Astrocyte (in vitro differentiated cells and primary cell): ENCODE measurements at places on chromosomes 13 and 19. TPM values are rescaled to one million over a fixed set of nuclear protein-coding genes. Genes with fewer than 3 reads are reported as not detected.
A peak's percentile ranks its signal among the peaks of the same experiment; 100 is the strongest.

DNA sequence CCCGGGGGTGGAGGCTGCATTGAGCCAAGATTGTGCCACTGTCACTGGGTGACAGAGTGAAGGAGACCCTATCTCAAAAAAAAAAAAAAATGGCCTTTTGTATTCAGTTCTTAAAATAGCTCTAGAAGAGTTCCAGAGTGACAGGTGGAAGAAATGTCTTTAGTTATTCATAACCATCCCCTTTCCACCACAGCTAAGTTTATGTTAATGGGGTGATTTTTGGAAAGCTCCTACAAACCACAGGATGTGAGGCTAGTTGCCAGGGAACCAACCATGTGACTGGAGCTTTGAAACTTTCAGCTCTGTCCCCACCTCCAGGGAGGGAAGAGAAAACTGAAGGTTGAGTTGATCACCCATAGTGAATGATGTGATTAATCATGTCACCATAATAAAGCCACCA lies 6.9 kb downstream of the ZNF490 start:
- H3K27me3 ChIP-seq, result no peaks in the 10 kb centered on the region
- H3K36me3 ChIP-seq, result peaks cover 7% of the 10 kb centered on the region

GRCh38 chr13:97266772-97267417 lies 44.8 kb downstream of the MBNL2 start:
- peak overlapping the region; percentile 38 for H3K4me3 ChIP-seq
- peaks cover 3% of the 10 kb centered on the region for H3K36me3 ChIP-seq
- H3K4me1 ChIP-seq, result peaks cover 32% of the 10 kb centered on the region
- H3K27me3 ChIP-seq, result no peaks in the 10 kb centered on the region

DNA sequence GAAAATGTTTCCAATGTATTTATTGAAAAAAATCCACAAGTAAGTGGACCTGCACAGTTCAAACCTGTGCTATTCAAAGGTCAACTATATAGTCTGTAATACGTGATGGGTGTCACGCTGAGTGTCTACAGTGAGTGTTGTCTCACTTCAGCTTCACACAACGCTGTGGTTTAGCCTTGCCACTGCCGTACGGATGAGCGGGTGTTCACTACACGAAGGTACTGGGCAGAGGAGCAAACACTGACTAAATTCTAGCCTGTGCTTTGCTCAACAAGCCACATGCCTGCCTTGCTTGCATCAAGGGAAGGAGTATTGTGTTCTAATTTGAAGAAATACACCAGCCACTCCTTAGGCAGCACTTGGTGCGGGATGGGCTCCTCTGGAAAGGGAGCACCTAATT lies 3.4 kb upstream of the FFAR3 start:
- no peak for DNase-seq
- H3K4me3 ChIP-seq, result no peak overlapping the region
- no peaks in the 10 kb centered on the region for H3K36me3 ChIP-seq
- no peak overlapping the region for H3K27ac ChIP-seq
- H3K4me1 ChIP-seq, result no peaks in the 10 kb centered on the region

The MUC16 gene
- total RNA-seq, result not detected in 2 replicates

DNA sequence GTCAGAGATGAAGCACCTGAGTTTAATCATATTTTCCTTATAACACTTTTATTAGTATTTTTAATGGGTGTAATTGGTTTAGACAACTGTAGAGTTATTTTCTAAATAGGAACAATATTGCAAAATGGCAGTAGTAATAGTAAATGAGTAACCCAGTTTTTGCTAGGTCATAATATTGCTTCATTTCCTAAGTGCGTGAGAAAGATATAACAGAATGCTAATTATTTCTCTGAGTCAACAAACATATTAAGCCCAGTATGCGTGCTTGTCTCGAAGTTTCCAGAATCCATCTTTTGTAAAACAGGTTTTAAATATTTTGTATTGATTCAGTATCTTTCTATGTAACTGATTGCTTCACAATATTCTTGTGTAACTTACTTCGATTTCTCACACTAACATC lies 315.3 kb downstream of the MYO16 start:
- no peaks in the 10 kb centered on the region for H3K36me3 ChIP-seq
- H3K27me3 ChIP-seq, result no peaks in the 10 kb centered on the region
- H3K4me1 ChIP-seq, result no peaks in the 10 kb centered on the region
- H3K4me3 ChIP-seq, result no peak overlapping the region
- no peak overlapping the region for H3K27ac ChIP-seq

- no peaks in the 10 kb centered on the region for H3K36me3 ChIP-seq
- no peak overlapping the region for H3K27ac ChIP-seq
- no peak for DNase-seq
- no peak overlapping the region for H3K4me3 ChIP-seq
- H3K27me3 ChIP-seq, result no peaks in the 10 kb centered on the region
Measured at GRCh38 chr19:35211545-35212230, 16.9 kb downstream of the FAM187B start.

DNA sequence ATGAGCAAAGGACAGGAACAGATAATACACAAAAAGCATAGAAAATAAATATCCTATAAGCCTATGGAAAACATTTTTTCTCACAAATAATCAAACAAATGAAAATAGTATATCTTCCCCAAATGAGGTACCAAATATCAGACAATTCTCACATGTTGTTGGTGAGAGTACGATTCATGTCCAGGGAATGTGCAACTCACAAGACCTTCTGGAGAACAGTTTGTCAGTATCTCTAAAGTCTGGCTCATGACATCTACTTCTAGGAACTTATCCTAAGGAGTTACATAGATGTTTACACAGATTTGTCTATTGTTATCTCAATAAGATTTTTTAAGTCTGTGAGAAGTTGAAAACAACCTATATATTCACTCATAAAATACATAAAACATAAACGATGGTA lies 80.3 kb upstream of the ARHGEF7 start:
- H3K36me3 ChIP-seq, result no peaks in the 10 kb centered on the region
- H3K27ac ChIP-seq, result no peak overlapping the region
- no peak overlapping the region for H3K4me3 ChIP-seq

GRCh38 chr19:11887611-11888531 lies at the start of gene ZNF69:
Gene ZNF69 (plus strand): TSS chr19:11887782. CDS start chr19:11887924, 142 bp downstream.
- DNase-seq, result peak; percentile 64
- no peaks in the 10 kb centered on the region for H3K27me3 ChIP-seq
- H3K4me3 ChIP-seq, result peak within 1 kb of the TSS; percentile 83
- H3K36me3 ChIP-seq, result no peaks in the 10 kb centered on the region
- H3K27ac ChIP-seq, result peak within 1 kb of the TSS; percentile 65
- peaks cover 7% of the 10 kb centered on the region for H3K4me1 ChIP-seq

The CNMD gene
- total RNA-seq, result not detected in 2 replicates

DNA sequence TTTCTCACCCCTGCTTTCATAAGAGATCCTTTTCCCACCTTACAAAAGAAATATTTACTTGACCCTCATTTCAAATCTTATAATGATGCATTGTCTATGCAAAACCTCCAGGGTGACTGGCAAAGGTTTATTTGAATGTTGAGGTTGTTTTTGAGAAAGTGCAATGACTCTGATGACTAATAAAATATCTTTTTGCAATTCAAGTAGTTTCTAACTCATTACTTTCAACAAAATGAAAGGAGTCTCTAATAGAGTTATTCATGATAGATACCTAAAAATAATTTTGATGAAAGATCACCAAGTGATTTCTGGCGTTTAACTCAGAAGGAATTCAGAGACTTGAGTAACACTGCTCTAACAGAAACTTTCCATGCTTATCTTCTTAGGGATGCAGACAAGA lies 144.2 kb downstream of the FOXO1 start:
- no peak overlapping the region for H3K27ac ChIP-seq
- H3K4me1 ChIP-seq, result no peaks in the 10 kb centered on the region
- no peaks in the 10 kb centered on the region for H3K27me3 ChIP-seq
- no peak overlapping the region for H3K4me3 ChIP-seq

- DNase-seq, result no peak
- H3K4me1 ChIP-seq, result peaks cover 15% of the 10 kb centered on the region
- H3K36me3 ChIP-seq, result no peaks in the 10 kb centered on the region
- peak overlapping the region; percentile 95 for H3K4me3 ChIP-seq
- peak overlapping the region; percentile 90 for H3K27ac ChIP-seq
- H3K27me3 ChIP-seq, result no peaks in the 10 kb centered on the region
Measured at GRCh38 chr19:2329149-2329478, 630 bp downstream of the SPPL2B start.

The ACER1 gene
- total RNA-seq, result not detected in 2 replicates

- H3K27ac ChIP-seq, result no peak overlapping the region
- H3K36me3 ChIP-seq, result no peaks in the 10 kb centered on the region
- no peaks in the 10 kb centered on the region for H3K27me3 ChIP-seq
- no peak overlapping the region for H3K4me3 ChIP-seq
Measured at GRCh38 chr13:43528992-43529391, 257.8 kb downstream of the ENOX1 start.

GRCh38 chr19:53007606-53008005 lies 6.1 kb upstream of the ERVV-1 start:
- H3K27me3 ChIP-seq, result no peaks in the 10 kb centered on the region
- H3K27ac ChIP-seq, result no peak overlapping the region
- no peaks in the 10 kb centered on the region for H3K4me1 ChIP-seq
- H3K4me3 ChIP-seq, result no peak overlapping the region
- no peak for DNase-seq
- no peaks in the 10 kb centered on the region for H3K36me3 ChIP-seq

DNA sequence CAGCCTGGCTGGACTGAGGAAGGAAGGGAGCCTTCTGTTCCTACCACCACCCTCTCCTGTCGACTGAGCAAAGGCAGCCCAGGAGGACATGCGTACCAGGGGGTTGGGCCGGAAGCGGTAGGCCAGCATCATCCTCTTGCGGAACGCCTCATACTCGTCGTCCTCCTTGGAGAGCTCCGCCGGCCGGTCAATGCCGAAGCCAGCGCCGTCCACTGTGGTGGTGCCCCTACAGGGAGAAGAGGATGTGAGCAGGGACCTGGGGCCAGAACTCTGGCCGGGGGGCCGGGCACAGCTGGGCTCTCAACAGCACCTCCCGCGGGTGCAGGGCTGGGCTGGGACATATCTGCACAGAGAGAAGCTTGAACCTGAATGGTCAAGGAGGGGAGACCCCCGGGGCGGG lies 3.8 kb upstream of the TM6SF2 start:
- no peaks in the 10 kb centered on the region for H3K27me3 ChIP-seq
- peaks cover 3% of the 10 kb centered on the region for H3K4me1 ChIP-seq
- peak overlapping the region; percentile 66 for H3K27ac ChIP-seq
- H3K36me3 ChIP-seq, result peaks cover 11% of the 10 kb centered on the region

DNA sequence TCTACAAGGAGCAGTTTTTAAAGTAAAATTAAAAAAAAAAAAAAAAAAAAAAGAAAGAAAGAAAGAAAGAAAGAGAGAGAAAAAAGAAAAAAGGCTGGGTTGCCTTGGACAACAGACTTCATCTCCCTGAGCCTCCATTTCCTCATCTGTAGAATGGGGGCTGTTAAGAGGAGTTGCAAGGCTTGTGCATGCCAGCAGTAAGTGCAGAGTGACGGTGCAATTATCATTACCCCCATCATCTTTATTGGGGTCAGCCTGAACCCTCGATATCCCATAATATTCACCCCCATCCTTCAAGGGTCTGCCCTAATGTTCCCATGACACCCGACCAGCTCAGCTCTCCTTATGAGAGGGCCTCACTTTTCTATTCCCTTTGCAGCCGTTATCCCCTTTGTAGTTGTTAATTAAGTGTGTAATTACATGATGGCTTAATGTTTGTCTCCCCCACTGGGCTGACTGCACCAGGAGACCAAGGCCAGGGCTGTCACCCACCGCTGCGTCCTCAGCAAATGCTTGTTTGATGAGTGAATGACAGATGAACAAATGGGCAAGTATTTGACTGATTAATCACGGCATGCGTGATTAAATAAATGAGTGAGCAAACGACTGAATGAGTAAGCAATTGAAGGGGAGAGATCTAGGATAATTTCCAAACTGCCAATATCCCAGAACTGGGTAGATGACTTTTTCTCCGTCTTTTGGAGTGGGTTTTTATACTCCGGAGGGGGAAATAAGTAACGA lies 10.1 kb downstream of the FOSB start:
- H3K4me3 ChIP-seq, result peak overlapping the region; percentile 83
- peaks cover 5% of the 10 kb centered on the region for H3K4me1 ChIP-seq
- no peaks in the 10 kb centered on the region for H3K27me3 ChIP-seq
- DNase-seq, result no peak
- H3K36me3 ChIP-seq, result no peaks in the 10 kb centered on the region

The CBARP gene
- total RNA-seq, result 18.8 and 19.8 TPM in 2 replicates

GRCh38 chr19:19559931-19560330 lies 21.9 kb downstream of the CILP2 start:
- no peak overlapping the region for H3K27ac ChIP-seq
- no peaks in the 10 kb centered on the region for H3K27me3 ChIP-seq
- H3K4me3 ChIP-seq, result no peak overlapping the region
- no peaks in the 10 kb centered on the region for H3K36me3 ChIP-seq

GRCh38 chr19:48716562-48717291 lies 2.8 kb downstream of the MAMSTR start:
- peak; percentile 29 for DNase-seq
- H3K4me3 ChIP-seq, result peak overlapping the region; percentile 15
- H3K4me1 ChIP-seq, result peaks cover 27% of the 10 kb centered on the region
- no peaks in the 10 kb centered on the region for H3K27me3 ChIP-seq
- no peak overlapping the region for H3K27ac ChIP-seq
- no peaks in the 10 kb centered on the region for H3K36me3 ChIP-seq

The CIRBP gene
- 184 and 215 TPM in 2 replicates for total RNA-seq

- no peak overlapping the region for H3K27ac ChIP-seq
- H3K27me3 ChIP-seq, result peaks cover 28% of the 10 kb centered on the region
- no peak overlapping the region for H3K4me3 ChIP-seq
- DNase-seq, result no peak
- H3K4me1 ChIP-seq, result no peaks in the 10 kb centered on the region
Measured at GRCh38 chr19:46206176-46206575, 23.4 kb upstream of the IGFL1 start.

The CDX2 gene
- not detected in 2 replicates for total RNA-seq

- no peaks in the 10 kb centered on the region for H3K36me3 ChIP-seq
- H3K4me1 ChIP-seq, result peaks cover 19% of the 10 kb centered on the region
- H3K4me3 ChIP-seq, result peak overlapping the region; percentile 93
- peak overlapping the region; percentile 96 for H3K27ac ChIP-seq
- DNase-seq, result no peak
- peaks cover 2% of the 10 kb centered on the region for H3K27me3 ChIP-seq
Measured at GRCh38 chr19:47514151-47514868, 553 bp downstream of the NAPA start.
